ENCODE measurements at places on chromosomes 5 and 9.

GRCh38 chr5:141747152-141748141 lies 65.4 kb upstream of the ARAP3 start:
- peak; percentile 75 for DNase-seq

DNA sequence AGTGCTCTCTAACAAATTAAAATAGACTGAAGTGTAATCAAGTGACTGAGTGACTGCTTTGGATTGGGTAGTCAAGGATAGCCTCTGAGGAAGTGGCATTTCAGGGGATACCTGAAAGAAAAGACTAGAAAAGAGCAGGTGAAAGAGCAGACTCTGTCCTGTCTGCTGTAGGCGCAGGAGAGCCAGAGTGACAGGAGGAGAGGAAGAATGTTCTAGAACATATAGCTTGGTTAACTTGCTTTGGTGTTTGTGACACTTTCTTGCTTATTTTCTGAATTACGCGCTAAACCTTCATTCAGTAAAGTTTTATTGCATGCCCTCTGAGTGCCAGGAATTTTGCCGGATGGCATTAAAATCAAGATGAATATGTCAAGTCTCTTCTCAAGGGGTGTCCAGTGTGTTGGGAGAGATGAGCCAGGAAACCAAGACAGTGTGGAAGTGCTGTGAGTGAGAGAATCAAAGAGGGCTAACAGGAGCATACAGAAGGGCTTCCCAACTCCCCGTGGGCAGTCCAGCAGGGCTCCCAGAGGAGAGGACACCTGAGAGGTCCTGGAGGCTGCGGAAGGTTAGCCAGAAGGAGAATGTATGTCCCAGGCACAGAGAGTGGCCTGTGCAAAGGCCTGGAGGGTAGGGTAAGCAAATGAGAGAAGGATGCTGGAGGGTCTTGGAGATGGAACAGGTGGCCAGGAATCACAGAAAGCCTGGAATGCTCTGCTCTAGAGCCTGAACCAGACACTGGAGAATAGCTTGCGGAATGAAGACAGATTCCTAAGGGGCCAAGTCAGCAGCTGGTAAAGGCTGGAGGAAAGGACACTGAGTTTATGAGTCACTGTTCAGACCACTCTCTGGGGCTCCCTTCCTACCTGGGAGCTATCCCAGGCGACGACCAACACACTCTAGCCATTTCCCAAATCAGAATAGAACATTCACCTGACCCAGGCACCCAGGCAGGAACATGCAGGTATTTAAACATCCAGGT lies 59.3 kb downstream of the SLC22A5 start:
- DNase-seq, result no peak

- DNase-seq, result no peak
These were observed 127.1 kb upstream of the CCNH start for GRCh38 chr5:87539839-87540238.

DNA sequence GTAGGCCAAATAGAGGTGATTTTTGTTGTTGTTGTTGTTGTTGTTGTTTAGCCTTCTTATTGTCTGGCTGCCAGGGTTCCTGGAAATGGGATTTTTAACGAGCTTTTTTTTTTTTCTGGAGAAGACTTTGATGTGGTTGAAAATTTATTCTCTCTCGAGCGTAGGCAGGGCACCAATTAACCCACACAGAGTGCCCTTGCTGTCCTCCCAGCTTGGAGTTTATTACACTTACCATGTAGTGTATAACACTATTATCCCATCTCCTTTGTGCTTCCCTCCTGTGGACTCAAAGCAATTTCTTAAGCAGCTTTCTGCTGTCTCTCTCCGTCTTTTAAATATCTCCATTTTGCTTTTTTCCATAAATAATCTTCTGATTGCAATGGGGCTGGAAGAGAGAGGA lies 57.4 kb downstream of the OR2K2 start:
- no peak for DNase-seq

DNA sequence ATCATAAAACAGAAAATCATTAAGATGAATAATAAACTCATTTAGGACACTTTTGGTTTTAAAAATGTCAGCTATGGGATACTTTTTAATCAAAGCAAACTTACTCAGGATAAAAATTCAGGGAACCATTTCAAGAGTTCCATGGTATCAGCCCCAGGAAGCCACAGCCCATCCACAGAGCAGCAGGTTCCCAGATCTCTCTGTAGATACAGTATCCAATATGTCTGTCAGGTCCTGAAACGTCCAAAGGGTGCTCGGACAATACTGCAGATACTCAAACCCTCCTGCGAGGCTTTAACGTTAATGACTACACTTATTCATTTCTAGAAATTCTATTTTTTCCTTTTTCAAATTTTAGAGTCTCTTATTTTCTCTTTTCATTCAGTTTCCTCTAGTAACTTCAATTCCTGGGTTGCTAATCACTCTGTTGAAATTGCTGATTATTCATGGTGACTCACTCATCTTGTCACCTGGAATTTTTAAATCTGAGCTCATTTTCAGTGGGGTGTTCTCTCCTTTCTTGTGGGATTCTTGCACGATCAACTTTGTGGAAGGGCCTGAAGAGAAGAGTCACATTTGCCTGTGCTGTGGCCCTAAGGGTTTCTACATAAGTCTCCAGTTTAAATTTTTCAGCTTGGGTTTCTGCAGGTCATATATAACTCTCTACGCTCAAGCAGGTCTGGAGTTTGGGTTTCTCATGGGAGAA lies 435.8 kb downstream of the CTNND2 start:
- DNase-seq, result no peak

GRCh38 chr5:3741374-3741770 lies 145.7 kb downstream of the IRX1 start:
- DNase-seq, result peak; percentile 5

GRCh38 chr5:53089481-53089991 lies 20.0 kb downstream of the MOCS2 start:
- no peak for DNase-seq

- DNase-seq, result no peak
These were observed 261.8 kb upstream of the RFX3 start for GRCh38 chr9:3787628-3788027.

- no peak for DNase-seq
These were observed 2.0 kb upstream of the RXFP3 start for GRCh38 chr5:33934176-33934575.

DNA sequence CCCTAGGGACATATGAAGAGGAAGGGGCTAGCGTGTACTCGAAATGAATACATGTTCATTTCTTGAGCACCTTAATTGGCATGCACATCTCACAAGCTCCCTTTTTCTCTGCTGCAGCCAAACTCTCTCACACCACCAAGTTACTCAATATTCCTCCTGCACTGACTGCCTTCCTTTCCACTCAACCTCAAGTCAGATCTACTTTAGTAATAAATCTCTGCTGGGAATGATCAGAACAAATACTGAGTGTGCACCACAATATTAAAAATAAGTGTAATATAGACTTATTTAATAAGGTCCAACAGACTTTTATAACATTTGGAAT lies 995.8 kb upstream of the WWC1 start:
- no peak for DNase-seq

- DNase-seq, result no peak
These were observed 75.4 kb upstream of the CDKN2B start for GRCh38 chr9:22084336-22085035.

- no peak for DNase-seq
These were observed 424 bp downstream of the HNRNPA0 start for GRCh38 chr5:137753691-137754187.

- DNase-seq, result no peak
These were observed 12.5 kb upstream of the LHX2 start for GRCh38 chr9:123998970-123999621.

- no peak for DNase-seq
These were observed 110.7 kb upstream of the IL12B start for GRCh38 chr5:159440968-159441367.

- DNase-seq, result no peak
These were observed 779 bp downstream of the FAM13B start for GRCh38 chr5:138032028-138032571.

DNA sequence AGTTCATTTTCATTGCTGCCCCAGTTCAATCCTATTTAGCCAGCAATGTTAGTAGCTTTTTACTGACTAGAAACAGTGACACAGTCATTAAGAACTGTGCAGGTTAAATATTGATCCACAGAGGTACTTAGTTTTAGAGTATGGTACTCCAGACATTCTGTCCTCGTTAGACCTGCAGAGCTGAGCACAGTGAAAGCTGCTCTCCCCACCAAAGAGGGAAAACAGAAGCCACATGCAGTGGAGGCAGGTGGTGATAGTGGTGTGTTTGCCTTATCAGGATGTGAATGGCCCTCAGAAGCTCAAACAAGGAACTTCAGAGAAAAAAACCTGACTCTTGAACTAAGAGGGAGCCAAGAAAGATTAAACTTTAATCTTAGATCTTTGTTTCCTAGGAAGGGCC lies 75.5 kb downstream of the UNC13B start:
- DNase-seq, result peak; percentile 56

- DNase-seq, result no peak
These were observed 30.5 kb upstream of the CKMT2 start for GRCh38 chr5:81202655-81203054.

- no peak for DNase-seq
These were observed 273.1 kb downstream of the HSPA4 start for GRCh38 chr5:133324926-133325325.

DNA sequence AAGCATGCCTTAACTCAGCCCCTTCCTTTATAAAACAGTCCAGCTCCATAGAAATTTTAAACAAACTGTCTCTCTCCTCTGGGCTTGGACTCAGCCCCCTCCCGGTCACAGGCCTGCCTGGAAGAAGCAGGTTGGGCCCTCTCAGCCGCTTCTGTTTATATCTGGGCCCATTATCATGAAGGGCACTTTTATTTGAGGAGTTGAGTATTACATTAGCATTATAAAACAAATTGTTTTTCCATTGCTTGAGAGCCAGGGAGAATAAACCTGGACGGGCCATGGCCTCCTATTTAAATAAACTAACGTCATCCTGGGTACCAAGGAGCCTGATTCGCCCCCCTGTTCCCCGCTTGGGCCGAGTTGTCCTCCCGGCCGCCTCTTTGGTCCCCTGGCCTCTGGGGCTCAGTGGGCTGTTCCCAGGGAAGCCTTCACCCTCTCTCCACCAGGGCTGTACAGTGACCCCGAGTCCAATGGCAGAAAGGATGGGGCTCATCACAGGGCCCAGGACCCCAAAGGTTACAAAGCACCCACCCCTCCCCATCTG lies 13.2 kb downstream of the IRX2 start:
- DNase-seq, result no peak

- DNase-seq, result peak; percentile 39
These were observed 128.7 kb downstream of the PAX5 start for GRCh38 chr9:36905101-36906066.

DNA sequence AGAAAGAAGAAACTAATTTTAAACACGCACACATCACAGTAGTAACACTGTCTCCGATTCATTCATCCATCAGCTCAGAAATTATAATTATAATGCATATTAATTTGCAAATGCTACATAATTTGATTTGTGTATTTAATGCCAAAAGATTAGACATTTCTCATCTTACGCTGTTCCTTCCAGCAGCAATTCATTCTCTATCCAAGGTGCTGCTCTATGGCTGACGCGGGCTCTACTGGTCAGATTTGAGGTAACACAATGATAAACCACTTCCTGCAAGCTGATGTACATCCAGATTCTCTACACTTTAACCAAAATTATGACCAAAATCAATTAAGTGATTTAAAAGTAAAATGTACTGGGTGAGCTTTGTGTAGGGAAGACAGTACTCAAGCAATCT lies 77.9 kb upstream of the ICE1 start:
- no peak for DNase-seq

- DNase-seq, result no peak
These were observed 16.0 kb upstream of the GOLPH3 start for GRCh38 chr5:32190095-32190494.

- no peak for DNase-seq
These were observed 476.6 kb upstream of the SGCD start for GRCh38 chr5:155850370-155850769.

- no peak for DNase-seq
These were observed 112.1 kb downstream of the NUDT12 start for GRCh38 chr5:103450333-103451061.

GRCh38 chr5:64659289-64659688 lies 31.0 kb upstream of the SHISAL2B start:
- no peak for DNase-seq

- no peak for DNase-seq
These were observed 3.0 kb downstream of the LECT2 start for GRCh38 chr5:135951807-135952206.

DNA sequence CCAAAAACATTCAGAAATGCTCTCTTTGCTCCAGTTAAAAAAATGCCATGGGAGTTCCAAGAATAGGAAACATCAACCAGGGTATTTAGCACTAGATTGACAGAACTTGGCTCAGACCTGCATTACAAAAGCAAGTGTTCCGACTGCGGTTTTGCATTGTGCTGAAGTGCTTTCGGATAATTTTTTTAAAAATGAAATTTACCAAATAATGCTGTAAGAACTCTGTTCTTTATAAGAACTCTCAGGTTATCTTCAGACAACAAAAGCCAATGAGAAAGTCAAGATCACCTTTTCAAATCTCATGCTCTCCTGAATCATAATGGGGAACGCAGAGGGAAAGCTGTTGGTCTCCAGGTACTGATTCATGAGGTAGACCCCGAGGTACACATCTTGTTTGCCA lies 483 bp upstream of the PLPP6 start:
- no peak for DNase-seq

DNA sequence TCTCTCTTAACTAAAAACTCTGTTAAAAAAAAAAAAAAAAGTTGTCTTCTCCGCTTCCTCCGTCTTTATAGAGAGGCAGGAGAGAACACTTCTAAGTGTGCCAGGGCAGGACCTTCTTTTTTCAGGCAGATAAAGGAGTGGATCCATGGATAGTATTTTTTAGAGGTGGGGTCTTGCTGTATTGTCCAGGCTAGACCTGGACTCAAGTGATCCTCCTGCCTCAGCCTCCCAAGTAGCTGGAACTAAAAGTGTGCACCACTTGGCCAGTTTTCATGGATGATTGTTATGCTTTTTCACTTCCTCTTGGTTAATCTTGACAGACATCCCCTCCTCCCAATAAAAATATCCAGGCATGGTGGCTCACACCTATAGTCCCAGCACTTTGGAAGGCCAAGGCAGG lies 20.0 kb upstream of the GNE start:
- DNase-seq, result no peak

DNA sequence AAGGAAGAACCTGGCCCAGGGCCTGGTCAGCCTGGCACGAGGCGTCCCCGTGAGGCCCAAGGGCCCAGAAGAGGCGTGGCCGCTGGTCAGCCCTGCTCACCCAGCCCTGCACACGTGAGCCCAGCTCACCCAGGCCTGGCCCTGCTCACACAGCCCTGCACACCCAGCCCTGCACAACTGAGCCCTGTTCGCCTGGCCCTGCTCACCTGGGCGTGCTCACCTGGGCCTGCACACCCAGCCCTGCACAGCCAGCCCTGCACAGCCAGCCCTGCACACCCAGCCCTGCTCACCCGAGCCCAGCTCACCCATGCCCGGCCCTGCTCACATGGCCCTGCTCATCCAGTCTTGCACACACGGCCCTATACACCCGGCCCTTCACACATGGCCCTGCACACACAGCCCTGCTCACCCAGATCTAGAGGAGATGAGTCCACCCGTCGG lies 2.1 kb downstream of the ZDHHC11 start:
- peak; percentile 25 for DNase-seq

- no peak for DNase-seq
These were observed 565.5 kb upstream of the SGCD start for GRCh38 chr5:155761502-155761901.

- no peak for DNase-seq
These were observed 1.9 kb downstream of the SPARC start for GRCh38 chr5:151684690-151685361.
